ENCODE measurements at places on chromosomes 5 and 9. TPM values are rescaled to one million over a fixed set of nuclear protein-coding genes. Genes with fewer than 3 reads are reported as not detected.

The PRRX2 gene
- 19.1 TPM for total RNA-seq

GRCh38 chr5:116428966-116429365, 145.7 kb downstream of the SEMA6A start:
- H3K27me3 ChIP-seq, result no peaks in the 10 kb centered on the region
- DNase-seq, result no peak
- H3K4me3 ChIP-seq, result no peak overlapping the region
- peaks cover 23% of the 10 kb centered on the region for H3K4me1 ChIP-seq

DNA sequence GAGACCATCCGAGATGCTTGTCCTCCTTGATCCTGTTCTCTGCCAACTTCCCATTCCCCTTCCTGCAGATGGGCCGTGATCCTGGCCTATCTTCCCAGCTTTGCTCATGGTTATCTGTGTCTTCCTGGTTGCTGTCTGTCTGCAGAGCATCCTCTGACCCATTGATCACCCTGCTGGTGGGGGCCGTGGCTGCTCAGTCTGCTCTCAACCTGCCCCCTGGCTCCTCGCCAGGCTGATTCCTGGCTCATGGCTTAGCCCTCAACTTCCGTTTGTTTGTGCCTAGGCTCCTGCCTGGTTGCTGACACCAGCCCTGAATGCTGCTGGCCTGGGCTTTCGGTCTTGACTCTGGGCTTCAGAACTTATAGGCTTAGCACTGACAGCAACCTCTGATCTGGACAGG, 67.1 kb upstream of the SMIM15 start:
- H3K4me1 ChIP-seq, result no peaks in the 10 kb centered on the region
- no peaks in the 10 kb centered on the region for H3K27me3 ChIP-seq
- no peak overlapping the region for H3K27ac ChIP-seq
- H3K36me3 ChIP-seq, result no peaks in the 10 kb centered on the region
- DNase-seq, result no peak

DNA sequence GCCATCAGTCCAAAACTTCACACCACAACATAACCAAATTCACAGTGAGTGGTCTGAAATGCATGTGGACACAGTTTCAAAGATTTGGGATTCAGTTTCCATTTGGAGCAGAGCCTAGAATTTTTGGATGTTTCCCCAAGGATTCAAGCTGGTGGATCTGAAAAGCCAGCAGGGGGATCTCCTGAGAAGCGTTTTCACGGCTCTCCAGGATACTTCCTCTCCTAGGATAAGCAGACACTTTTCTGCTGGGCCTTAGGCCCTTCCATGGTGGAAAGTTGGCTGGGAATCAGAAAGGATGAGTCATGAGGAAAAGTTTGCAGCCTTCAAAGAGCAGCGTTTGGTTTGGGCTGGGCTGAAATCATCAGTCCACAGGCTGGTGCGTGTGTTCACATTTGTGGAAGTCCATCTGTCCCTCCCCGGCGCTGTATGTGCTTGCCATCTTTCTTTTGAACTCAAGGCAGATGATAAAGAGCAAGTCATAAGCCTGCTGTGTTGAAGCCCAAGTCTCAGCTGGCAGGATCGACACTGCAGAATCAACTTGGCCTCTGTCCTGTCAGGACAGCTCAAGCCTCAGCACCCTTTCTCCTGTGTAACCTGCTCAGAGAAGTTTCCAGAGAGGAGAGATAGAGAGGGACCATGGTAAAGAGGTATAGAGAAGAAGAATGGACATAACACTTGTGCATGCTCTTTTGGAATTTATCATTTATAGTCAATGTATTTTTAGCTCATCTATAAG, 152.6 kb upstream of the MSX2 start:
- no peaks in the 10 kb centered on the region for H3K27me3 ChIP-seq
- DNase-seq, result peak; percentile 57
- H3K4me3 ChIP-seq, result no peak overlapping the region

The OR1L1 gene
- not detected for total RNA-seq
